ENCODE measurements at places on chromosomes 2 and 18.

DNA sequence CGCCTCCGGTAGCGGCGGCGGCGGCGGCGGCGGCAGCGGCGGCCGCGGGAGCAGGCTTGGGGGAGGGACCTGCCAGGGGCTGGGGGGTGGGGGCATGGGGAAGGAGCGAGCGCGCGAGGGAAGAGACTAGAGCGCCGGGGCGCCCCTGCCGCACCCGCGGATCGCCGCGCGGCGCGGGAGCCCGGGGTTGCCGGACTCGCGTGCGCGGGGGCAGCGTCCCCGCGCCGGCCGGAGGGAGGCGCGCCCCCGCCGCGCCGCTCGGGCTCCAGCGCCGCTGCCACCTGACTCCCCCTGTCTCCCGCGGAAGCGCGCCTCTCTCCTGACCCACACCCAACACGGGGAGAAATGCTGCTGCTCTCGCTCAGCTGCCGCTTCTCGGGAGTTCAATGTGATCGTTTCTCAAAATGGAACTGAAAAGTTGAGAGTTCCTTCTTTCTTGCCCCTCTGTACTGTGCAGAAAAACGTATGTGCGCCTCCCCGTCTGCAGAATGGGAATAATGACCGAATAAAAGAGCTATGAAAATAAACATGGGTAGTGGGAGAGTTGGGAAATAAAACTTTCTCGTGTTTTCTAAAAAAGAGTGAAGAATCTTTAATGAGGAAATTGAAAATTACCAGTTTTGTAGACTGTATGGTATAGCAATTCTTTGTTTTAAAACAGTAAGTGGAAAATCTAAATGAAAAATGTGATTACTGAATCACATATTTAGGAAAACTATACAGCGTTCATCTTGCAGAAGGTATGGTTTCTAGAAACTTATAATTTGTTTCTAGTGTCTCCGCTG lies 455 bp upstream of the TLK1 start:
- peak; percentile 73 for DNase-seq

GRCh38 chr2:118148809-118149208 lies 60.5 kb downstream of the INSIG2 start:
- DNase-seq = no peak

- no peak for DNase-seq
Observed at GRCh38 chr2:138272524-138273195, 228.9 kb upstream of the SPOPL start.

DNA sequence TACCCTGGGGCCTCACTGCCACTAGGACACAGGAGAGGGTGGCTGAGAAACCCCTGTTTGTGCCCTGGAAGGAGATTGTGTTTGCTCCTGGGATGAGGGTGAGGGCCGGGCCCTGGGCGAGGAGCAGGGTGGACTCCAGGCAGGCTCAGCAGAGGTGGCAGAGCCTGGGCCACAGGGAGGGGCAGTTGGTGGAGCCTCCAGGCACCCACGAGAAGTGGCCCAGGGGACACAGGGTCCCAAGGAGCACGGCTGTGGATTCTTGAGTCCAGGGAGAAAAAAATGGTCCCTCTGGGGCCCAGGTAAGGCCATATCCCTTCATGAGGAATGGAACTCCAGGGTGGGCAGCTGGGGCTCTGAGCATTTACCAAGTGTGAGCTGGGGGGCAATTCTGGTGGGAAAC lies 8.3 kb downstream of the MAB21L4 start:
- no peak for DNase-seq

DNA sequence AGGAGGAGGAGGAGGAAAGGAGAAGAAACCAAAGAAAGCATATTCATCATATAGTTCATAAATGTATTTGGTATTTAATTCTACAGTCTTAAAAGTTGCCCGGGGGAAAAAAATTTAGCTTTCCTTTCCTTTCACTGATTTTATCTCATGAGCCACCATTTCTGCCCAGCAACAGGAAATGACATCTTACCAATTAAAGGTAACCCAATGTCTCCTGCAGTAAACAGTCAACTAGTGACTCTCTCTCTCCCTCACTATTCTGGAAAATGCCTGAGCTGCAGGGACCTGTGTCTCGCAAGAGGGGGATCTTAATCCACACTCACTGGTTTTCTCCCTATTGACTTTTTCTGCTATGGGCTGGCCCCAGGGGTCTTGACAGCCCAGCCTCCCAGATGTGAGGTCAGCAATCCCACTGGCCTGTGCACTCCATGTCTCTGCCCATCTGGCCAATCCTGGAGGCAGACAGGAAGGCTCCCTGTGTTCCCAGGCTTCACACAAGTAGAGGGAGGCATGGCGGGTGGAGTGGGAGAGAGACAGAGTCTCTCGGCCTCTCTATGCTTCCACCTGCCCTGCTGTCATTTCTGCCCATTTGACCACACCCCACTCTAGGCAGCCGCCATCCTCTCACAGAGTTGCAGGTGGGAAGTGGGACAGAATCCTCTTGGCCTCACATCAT lies 85.4 kb upstream of the CABLES1 start:
- no peak for DNase-seq

GRCh38 chr2:235679471-235679870 lies 185.6 kb downstream of the AGAP1 start:
- no peak for DNase-seq

- no peak for DNase-seq
Observed at GRCh38 chr2:165815299-165816141, 21.5 kb upstream of the GALNT3 start.

DNA sequence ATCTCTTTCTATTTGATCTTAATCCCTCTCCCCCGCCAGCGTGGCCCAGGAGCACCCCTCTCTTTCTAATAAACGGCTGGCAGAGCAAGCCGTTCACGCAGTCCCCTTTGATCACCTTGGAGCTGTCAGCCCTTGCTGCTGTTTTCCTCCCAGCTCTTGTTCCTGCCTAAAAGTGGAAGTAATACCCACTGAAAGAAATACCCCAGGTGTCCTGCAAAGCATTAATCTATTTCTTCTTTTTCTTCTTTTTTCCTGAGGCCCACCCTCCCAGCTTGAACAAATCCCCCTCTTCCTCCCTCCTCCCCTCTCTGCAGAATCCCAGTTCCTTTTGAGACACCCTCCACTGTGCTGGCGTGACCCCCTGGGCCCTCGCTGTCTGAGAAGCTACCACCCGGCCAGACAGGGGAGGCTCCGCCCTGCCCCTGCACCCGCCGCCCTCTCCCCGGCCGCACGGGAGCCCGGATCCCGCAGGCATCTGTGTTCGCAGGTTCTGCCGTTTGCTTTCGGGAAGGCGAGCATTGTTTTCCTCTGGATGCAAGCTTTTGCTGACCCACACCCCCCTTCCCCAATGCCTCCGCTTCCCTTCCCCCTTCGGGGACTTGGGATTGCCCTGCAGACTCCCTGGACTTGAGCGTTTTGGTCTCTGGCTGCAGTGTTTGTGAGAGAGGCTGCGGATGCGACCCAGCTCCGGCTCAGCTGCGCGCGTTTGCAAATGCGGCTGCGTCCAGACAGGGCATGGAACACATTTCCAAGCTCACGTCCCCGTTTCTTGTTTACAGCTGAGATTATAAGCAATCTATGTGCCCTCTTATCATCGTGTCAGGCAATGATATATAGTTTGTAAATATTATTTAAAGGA lies 631.5 kb downstream of the NYAP2 start:
- DNase-seq = no peak

DNA sequence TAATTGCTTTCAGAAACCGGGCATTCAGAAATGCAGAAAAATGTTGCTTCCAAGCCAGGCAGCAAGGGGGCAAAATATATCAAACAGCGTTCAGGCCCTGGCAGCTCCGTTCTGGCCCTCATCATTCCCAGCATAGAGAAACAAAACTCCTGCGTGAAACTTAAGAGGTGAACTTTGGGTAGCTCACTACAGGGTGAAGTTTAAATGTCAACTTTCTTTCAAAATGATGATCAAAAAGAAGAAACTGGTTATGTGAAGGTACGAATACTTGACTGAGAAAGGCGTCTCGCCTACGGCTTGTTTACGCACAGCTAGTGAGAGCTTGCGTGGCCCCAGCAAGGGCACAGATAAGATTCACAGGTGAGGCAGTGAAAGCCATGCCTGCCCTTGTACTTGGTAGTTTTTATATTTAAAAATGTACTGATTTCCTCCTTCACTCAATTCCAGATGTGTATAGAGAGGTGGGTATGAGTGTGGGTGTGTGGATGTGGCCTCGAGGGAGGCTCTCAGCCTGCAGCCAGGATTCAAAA lies 127.5 kb downstream of the NFATC1 start:
- DNase-seq = no peak

DNA sequence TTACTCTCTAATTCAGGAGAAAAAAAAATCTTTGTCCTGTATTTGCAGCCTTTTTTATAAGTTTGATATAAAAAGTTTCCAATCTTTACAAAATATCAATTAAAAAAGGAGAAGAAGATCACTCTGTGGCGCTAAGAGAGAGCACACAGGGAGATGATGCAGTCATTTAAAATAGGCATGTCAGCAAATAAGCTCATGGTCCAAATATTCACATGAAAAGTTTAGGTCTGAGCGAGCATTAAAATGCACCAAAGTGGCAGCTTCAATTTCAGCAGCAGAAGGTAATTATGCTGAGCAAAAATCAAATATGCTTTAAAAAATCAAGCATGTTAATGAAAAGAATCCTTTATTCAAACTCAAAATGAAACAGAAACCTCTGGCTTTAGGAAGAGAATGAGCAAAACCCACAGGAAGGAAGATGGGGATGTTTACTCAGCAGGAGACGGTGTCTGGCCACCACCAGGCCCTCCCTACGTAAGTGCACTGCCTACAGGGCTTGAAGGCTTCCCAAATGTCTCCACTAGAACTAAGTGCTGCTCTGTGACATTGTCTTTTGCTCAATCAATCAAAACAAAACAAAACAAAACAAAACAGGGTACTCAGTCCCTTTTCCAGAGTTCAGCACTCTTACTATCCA lies 120.4 kb downstream of the L3MBTL4 start:
- no peak for DNase-seq

All from natural killer cell treated with Interleukin-12 subunit alpha and Interleukin-12 subunit beta and Interleukin-15 and Interleukin-18, amount 100 ng/mL, for 72 hours (primary cell).